ENCODE measurements at places on chromosomes 1 and 21.

- no peak for DNase-seq
Observed at GRCh38 chr21:34630536-34631143, 15.7 kb upstream of the RCAN1 start.

GRCh38 chr1:36523850-36524249, 41.1 kb upstream of the CSF3R start:
- DNase-seq: no peak

DNA sequence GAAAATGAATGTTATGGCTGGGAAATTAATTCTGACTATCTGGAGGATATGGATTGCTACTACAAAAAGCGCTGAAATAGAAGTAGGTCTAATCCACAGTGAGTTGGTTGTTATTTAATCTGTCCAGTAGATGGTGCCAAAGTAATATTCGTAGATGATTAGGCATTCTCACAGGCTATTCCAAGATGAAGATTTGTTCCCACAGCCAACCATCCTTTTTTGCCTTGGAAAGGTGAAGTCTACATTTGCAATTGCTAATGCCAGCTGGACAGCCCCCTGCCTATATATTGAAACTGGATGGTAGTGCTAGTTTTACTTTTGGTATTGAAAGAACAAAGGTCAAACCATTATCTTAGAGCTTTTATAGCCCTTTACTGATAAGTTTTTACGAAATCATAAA, 43.8 kb downstream of the RBM11 start:
- DNase-seq: no peak

DNA sequence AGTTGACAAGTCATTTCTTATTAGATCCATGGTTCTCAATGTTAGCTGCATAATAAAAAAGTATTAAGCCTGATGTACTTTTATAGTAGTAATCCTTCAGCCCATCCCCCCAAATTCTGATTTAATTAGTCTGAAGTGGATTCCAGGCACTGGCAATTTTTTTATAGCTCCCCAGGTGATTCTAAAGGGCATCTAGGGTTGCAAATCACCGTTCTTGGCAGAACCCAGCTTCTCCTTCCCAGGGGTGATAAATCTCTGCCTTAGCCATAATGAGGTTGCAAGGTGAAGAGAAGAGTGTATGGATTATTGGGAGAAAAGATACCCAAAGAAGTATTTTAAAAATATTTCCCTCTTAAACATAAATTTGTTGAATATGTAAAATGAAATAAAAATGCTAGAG, 43.0 kb upstream of the RXRG start:
- no peak for DNase-seq

- DNase-seq: no peak
Observed at GRCh38 chr21:43266534-43266933, 97.7 kb downstream of the CRYAA start.

GRCh38 chr1:60747353-60747752, 335.0 kb upstream of the NFIA start:
- DNase-seq: no peak

DNA sequence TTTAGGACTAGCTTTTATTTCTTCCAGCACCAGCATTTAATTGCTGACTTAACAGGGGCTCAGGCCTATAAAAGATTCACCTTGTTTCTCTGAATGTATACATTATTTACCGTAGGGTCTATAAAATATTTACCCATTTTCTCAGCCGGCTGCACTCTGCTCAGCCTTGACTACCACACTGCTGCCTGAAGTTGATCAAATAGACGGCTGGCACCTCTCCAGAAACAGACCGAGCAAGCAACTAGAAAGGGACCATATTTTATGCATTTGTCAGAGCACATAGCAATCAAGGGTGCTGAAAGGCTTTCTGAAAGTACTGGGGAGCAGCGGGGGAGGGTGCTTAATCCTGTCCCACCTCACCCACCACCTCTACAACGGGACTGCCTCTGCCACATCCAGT, 64.7 kb upstream of the FGGY start:
- no peak for DNase-seq

DNA sequence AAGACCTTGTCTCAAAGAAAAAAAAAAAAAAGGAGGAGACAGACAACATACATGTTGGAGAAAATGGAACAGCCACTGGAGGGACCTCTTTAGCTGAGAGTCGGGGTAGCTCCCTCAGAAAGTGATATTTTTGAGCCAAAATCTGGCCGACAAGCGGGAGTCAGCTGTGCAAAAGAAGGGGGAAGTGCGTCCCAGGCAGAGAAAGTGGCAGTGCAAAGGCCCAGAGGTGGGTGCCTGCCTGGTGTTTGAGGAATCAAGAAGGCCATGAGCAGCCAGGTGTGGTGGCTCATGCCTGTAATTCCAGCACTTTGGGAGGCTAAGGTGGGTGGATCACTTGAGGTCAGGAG, 6.1 kb upstream of the CROCC start:
- no peak for DNase-seq

DNA sequence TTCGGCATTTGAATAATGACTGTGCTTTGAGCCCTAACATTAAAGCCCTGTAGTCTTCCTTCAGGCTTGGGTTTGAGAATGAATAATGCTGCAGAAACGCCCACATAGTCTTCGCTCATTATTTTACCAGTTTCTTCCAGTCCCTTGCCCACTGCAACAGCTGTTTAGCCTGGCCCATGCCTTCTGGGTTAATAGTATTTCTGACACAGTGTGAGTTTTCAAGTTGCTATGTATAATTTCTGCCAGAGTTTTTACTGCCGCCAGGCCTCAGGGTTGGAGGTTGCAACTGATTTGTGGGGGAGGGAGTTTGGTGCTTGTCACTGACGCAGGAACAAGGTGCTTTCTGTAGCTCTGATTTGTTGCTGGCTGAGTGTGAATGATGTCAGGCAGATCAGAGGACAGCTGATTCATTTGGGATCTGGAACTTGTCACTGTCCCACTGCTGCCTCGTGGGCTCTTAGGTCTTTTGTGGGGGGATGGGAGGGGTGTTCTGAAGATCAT, 109.8 kb downstream of the MAST2 start:
- DNase-seq: no peak

- no peak for DNase-seq
Observed at GRCh38 chr1:151106894-151107293, 36.3 kb downstream of the GABPB2 start.

DNA sequence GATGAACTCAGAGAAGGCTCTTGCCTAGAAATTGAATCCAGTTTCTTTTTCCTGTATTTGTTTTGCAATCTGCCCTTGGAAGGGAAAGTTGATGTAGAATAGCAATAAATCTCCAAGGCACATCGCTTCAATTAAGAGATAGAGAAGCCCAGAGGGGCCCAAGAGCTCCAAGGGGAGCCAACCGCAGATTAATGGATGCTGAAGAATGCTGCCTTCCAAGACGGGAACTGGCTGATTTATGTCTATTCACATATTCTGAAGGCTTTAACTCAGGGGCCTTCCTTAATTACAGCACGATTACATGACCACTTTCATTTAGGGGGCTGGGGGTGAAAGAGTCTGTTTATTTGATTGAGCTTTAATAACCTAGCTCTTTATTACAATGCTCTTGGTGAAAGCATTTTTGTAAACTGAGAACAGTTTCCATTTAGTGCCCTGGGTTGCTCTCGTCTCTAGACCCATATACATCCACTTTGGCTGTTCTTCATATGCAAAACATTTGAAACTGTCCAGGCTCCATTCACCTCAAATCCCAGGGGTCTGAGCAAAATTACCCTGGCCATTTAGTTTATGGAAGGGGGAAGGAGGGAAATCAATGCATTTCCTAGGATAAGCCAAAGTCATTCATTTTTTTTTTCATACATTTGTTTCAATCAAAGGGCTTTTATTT, 87.4 kb upstream of the CLDN14 start:
- DNase-seq: no peak

DNA sequence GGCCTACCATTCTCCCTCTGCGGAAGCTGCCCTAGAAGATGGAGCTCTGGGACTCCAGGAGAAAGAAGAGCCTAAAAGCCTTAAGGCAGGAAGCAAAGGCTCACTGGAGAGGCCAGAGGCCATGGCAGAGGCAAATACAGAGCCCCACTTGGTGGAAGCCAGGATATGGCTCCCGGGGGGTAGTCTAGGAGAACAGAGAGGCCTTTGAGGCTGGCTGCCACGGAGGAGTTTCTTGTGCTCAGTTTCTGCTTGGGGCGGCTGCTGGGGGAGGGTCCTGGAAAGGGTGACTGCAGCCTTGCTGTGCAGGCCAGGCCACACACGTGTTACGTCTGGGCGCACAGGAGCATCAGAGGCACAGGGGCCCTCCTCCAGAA, 5.4 kb downstream of the CC2D1B start:
- no peak for DNase-seq

GRCh38 chr1:237166593-237167101, 124.7 kb downstream of the RYR2 start:
- no peak for DNase-seq

- DNase-seq: no peak
Observed at GRCh38 chr1:27101054-27101491, 53.9 kb downstream of the SLC9A1 start.

GRCh38 chr1:60581455-60582220, 500.7 kb upstream of the NFIA start:
- DNase-seq: no peak

GRCh38 chr1:117573386-117574023, 32.3 kb upstream of the TENT5C start:
- DNase-seq: no peak

- no peak for DNase-seq
Observed at GRCh38 chr1:161158316-161159010, 837 bp upstream of the USP21 start.

DNA sequence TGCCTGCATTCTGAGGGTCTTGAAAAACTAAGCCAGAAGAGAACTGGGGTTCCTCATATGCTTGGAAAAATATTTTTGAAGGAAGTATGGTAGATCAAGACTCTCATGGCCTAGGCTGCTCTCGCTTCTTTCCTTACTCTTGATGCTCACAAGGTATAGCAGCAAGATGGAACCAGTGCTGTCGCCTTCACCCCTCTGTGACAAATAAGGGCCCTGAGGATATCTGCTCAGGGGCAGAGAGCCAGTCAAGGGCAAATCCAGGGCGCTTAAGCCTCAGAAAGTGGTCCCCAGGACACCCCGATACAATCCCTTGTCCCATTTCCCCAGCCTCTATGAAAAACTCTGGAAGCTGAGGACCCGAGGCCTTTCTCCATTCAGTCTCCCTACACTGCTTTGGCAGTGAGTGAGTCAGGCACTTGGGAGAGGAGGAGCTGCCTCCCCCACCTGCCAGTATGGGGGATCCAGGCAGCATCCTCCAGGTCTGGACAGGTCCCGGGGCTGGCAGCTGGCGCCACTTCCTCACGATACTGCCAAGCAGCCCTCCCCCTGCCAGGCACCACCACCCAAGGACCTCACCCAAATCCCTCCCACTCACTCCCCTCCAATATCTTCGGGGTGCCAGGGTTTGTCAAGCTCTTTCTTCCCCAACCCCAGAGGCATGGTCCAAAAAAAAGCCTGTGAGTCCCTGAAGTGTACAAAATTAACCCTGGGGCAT, 1.3 kb downstream of the IGSF9 start:
- no peak for DNase-seq

- DNase-seq: no peak
Observed at GRCh38 chr21:29741761-29742160, 198.0 kb downstream of the GRIK1 start.

DNA sequence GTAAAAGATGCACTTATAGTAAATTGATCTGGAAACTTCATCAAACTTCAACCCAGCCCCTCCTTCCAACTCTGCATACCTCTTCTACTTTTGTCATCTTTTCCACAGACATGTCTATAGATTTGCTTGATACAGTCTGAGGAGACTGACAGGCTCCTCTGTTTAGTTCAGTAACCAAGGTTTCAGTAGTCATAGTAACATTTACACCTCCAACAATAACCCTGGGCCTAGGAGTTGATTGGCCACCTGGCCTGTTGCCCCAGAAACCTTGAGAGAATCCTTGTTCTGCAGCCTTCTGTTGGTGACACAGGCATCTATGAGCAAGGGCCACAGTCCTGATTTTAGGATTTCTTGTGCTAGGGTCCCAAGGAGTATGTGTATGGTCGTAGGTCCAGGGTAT, at the start of gene CFAP141:
TSS of gene CFAP141 (minus strand) at position 138 of the 400 bp plus-strand sequence. CDS start at position 112, 26 bp downstream.
- no peak for DNase-seq

DNA sequence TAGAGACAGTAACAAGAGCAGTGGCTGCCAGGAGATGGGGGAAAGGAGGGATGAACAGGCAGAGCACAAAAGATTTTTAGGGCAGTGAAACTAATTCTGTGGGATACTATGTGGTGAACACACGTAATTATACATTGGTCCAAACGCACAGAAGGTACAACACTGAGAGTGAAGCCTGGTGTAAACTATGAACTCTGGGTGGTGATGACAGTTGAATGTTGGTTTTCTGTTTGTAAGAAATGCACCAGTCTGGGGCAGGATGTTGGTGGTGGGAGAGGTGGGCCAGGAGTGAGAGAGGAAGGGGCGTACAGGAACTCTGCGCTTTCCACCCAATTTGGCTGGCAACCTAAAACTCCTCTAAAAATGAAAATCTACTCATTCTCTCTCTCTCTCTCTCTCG, 50.2 kb upstream of the TIAM1 start:
- no peak for DNase-seq

GRCh38 chr1:12157366-12158231, 9.2 kb upstream of the TNFRSF1B start:
- DNase-seq: no peak

- no peak for DNase-seq
Observed at GRCh38 chr21:45641480-45642035, 2.0 kb upstream of the PCBP3 start.

GRCh38 chr21:44523567-44524413, 16.2 kb downstream of the KRTAP10-1 start:
- DNase-seq: no peak

- no peak for DNase-seq
Observed at GRCh38 chr1:178118524-178118923, 24.6 kb downstream of the RASAL2 start.

GRCh38 chr1:184283999-184284398, 102.8 kb upstream of the C1orf21 start:
- no peak for DNase-seq

DNA sequence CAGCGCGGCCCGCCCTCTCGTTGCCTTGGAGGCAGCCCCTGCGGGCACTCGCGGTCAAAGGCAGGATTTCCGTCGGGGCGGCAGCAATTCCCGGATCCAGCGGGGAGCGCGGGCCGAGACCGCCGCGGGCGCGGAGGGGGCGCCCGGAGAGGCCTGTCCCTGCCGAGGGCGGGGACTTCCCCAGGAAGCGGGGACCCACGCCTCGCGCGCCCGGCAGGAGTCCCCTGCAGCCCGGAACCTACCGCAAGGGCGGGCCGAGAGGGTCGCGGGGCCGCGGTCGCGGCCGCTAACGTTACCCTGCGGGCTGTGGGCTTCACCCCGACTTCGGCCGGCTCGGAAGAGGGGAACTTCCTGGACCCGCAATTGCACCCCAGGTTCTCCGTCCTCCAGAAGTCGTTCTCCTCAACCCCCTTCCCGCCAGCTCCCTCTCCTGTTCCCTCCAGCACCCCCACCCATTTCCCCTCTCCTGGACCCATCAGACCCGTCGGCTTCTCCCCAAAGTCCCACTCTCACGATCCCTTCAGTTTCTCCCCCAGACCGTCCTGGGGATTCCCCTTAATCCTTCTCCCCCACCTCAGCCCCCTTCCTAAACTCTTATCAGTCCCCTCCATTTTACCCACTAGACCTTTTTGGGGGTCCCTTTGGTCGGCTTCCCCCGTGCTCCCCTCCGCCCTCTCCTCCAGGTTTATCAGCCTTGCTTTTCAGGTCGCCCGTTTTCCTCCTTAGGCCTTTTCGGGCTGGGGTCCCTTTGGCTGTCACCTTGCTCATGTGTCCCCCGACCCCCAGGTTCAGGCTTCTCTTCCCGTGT, 604 bp downstream of the FGR start:
- no peak for DNase-seq

GRCh38 chr1:10614377-10615225, 139.9 kb downstream of the PEX14 start:
- no peak for DNase-seq
